ENCODE measurements at places on chromosomes 11 and 22. TPM values are rescaled to one million over a fixed set of nuclear protein-coding genes. Genes with fewer than 3 reads are reported as not detected.

PANX3 gene
- not detected for total RNA-seq

OR52I1 gene
- not detected for total RNA-seq

OR5AR1 gene
- not detected for total RNA-seq

MOV10L1 gene
- 0.43 TPM for total RNA-seq

GP1BB gene
- total RNA-seq = 34.7 TPM

DNA sequence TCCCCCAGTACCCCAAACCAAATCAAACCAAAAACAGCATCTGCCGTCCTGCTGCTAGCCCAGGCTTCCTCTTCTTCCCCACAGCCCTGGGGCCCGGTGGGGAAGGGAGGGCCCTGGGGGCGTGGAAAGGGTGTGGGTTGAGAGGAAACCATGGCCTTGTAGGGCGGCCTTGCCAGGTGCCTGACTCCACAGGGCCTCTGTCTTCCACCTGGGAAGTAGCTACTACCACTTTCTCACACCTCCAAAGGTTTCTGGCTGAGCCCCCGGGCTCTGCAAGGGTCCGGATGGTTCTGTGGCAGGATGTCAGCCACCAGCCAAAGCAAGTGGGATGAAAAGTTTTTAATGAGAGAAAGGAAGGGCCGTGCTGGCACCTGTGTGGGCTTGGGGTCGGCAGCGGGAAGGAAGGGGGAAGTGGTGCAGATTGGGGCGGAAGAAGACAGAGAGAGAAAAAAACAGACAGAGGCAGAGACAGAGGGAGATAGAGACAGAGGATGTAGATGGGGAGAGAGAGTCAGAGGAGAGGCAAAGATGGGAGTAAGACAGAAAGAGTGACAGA is 10.5 kb downstream of the TPST2 start:
- DNase-seq = no peak

- no peak for DNase-seq
These were observed 18.1 kb upstream of the GDPD5 start for GRCh38 chr11:75543806-75544205.

- no peak for DNase-seq
These were observed 940.0 kb downstream of the BRD1 start for GRCh38 chr22:48887394-48888332.

- DNase-seq = no peak
These were observed 139.5 kb downstream of the KIF18A start for GRCh38 chr11:27968461-27968860.

DNA sequence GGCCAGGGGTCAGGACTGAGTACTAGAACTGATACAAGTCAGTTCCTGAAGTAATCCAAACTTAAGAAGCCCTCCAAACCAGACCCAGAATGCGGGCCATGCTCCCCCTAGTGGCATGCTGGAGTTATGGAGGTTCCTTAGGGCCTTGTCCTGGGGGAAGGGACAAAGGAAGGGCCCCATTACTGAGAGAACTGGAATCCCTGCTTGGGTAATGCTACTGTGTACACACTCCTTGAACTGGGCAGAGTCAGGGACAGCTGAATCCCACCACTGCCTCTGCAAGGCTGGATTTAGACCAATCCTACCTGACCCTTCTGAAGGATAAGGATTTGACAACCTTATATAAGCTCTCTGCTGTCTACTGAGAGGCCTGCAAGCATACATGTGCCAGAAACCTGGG is 97.3 kb upstream of the AKIP1 start:
- DNase-seq = peak; percentile 86

DNA sequence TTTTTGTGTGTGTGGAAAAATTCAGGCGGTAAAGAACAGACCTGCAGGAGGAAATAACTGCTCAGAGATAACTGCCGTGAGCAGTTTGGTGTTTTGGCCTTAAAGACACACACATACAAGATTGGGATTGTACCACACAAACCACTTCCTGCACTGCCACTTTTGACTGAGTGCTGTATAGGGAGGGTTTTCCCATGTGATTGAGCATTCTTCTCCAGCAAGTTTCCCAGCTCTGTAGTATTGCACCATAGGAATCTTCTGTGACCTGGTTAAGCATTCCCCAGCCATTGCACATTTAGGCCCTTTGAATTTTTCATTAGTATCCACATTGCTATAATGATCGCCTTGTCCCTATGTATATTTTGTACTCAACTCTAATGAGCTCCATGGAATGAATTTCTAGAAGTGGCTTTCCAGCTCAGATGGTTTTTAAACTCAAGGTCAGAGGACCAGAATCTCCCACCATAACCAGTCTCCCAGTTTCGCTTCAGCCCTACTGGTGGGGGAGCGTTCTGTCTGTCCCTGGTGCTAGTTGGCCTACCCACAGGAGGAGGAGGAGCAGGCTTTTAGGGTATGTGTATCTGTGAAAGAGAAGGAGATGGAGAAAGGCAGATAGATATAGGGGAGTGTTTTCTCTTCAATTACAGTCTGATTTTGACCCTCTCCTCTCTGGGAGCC is 9.3 kb downstream of the CD82 start:
- DNase-seq = no peak

DNA sequence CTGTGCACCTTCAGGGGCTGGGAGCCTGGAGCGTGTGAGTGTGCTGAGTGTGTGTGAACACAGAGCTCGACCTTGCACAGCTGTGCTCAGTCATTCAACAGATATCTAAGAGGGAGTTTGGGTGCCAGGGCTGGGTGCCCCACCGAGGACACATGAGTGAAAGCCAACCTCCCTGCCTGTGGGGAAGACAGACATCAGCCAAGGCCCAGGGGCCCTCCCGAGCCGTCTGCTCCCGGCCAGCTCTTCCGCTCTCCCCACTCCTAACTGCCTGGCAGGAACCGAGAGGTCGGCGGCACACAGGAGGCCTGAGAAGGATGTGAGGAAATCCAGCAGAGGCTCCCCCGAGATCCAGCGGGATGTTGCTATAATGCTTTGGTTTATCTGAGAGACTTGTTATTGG is 32.0 kb downstream of the CERK start:
- DNase-seq = no peak

GRCh38 chr22:46192210-46192993 is 42.1 kb downstream of the PPARA start:
- DNase-seq = no peak

- no peak for DNase-seq
These were observed 21.7 kb downstream of the KIRREL3 start for GRCh38 chr11:126978911-126979310.

DNA sequence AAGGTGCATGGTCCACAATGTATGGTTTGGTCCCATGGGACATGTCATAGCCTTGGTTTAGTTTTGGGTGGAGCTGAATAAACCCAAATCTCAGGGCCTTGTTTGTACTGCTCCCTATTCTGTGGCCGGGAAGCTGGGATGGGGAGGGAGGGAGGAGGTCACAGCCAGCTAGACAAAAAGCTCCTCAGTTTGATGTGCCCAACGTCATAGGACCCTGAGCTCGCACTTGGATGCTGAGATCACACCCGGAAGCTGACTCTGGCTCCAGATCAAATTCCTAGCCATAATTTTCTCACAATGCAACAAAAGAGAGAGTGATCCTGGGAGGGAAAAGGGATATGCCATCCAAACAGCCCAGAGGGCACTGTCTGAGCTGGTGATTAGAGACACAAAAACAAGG is 1.5 kb downstream of the HSPB2 start:
- no peak for DNase-seq

DNA sequence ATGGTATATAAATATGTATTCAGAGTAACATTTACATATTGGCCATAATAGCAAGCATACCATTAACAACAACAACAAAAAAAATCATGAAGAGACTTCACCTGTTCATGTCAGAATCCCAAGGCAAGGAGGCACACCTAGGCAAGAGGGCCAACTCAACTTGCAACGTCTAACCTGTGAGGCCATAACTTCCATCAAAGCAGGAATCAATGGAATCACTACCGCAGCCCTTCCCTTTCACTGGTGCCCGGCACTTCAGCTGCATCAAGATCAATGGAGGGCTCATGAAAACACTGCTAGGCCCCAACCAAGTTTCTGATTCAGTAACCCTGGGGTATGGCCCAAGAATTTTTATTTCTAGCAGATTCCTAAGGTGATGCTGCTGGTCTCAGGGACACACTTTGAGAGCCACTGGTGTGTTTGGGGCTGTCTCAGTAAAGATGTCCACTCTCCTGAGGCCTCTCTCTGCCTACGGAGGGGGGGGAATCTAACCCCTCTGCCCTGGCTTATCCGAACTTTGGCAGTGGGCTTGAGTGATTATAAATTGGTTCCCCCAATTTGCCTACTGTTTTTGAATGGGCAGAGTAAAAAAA is 8.0 kb downstream of the ZFTA start:
- DNase-seq = no peak

GRCh38 chr11:118058311-118059245 is 18.3 kb upstream of the TMPRSS4 start:
- DNase-seq = no peak

- DNase-seq = no peak
These were observed 309.6 kb downstream of the TBC1D22A start for GRCh38 chr22:47071807-47072641.

All from right atrium auricular region (tissue), 2 donors.